ENCODE measurements at places on chromosomes 16 and 17.

DNA sequence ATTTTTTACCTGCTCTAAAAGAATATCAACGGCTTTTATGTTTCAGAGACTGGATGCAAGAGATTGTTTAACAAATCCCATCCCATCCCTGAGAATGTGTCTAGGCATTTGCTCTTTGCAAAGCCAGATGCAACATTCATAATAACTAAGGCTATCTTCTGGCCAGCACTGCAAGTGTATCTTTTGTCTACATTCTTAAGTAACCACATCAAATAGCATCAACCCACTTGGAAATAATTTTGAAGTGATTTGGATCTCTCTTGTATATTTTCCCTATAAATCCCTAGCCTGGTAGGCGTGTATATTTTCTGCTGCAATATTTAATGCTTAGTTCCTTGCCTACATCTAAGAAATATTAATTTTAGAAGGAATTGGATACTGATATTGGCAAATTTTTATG lies 64.3 kb downstream of the PIGL start:
- DNase-seq, result no peak

DNA sequence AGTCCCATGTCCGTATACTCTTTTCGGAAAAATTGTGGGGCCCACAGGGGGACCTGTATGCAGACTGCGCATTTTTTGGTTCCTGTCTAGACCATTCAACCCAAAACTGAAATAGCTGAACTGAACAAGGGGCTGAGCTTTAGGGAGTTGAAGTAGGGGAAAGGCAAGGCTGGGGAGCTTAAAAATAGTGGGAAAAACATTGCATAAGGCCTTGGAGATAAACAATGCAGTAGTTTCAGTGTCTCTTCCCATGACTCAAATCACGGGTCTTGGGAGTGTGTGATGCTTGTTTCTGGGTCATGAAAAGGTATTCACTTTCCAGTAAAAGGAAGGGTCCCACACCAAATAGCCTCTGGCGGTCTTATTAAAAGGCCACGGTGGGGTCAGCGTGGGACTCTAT lies 402.8 kb upstream of the SALL1 start:
- DNase-seq, result no peak

DNA sequence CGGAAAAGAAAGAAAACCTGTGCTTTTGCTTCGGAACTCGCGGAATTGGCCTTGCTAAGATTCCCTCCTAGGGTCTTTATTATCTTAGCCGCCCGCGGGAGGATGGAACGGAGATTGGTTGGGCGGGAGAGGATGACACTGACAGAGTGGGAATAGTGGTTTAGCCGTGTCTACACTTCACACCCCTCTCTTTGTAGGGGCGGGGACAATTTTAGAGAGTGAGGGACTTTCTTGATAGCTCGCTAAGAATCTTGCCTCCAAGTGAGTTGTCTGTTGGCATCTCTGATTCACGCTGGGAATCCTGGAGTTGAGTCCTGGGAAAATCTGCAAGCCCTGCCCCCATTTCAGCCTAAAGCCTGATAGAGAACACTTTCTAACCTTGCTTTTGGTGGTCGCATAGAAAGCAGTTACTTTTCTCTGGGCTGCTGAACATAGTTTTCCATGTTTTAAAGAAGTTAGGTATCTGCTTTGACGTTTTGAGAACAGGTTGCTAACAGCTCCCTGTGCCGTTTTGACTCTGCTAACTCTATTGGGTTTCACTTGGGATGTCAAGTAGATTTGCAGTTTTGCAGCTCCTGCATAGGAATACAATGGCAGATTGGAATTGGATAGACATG lies 697 bp downstream of the NOL11 start:
- peak; percentile 40 for DNase-seq

- no peak for DNase-seq
Measured at GRCh38 chr17:40307740-40308239, 1.2 kb upstream of the RARA start.

GRCh38 chr16:86956437-86956836 lies 360.8 kb downstream of the C16orf95 start:
- DNase-seq, result no peak

DNA sequence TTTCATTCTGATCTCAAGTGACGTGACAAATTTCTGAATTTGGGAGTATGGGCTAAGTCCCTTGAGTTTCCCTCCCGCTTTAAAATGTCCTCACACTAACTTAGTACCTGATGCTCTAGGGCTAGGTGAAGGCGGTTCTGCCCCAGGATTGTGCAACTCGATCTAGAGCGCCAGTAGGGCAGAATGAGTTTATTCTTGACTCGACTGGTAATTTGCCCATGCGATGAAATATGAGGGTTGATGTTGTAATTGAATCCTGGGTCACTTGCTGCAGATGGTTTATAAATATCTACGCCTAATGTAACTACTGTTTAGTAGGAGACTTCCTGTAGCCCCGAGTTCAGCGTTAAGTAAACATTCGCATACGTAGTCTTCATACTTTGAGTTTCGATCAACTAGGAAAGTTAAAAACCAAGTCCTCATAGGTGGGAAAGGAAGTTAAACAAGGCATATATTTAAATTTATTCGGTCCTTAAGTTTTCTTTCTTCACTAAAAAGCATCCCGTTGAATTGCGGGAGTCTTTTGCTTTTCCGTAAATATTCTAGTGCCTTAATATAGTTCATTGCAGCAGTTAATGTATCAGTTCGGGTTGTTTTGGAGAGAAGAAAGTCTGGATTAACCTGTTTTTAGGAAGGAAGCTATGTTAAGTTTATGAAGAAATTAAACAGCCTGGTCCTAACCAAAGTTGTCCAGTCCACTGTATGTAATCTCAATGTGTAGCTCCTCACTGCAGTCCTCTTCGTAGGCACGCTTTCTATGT lies 1.6 kb downstream of the CTCF start:
- no peak for DNase-seq

DNA sequence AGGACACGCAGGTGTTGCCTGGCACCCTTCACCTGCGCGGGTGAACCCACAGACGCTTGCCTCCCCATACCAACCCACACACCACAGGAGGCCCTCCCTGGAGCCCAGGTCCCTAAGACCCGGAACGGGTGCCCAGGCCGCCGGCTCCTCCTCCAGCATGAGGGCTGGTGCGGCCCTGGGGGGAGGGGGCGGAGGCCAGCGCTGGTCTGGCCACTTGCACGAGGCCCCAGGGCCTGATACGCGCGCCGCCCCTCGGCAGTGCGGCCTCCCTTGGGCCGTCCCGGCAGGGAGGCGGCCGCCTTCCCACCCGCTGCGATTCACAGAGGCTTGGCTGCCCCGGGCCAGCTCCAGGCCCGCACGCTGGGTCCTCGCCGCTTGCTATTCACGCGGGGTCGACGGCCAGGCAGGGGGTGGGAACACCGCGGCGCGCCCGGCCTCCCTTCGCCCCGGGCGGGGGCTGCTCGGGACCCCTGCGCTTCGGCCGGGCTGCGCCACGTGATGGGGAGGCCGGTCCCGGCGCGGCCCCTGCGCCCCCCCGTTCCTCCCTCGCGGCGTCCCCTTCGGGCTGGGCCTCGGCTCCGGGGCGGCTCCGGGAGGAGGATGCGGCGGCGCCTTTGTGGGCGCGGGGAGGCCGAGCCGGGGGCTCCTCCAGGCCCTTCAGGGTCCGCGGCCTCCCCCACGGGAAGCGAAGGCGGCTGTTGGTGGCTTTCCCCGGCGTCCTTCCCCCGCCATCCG lies 685 bp downstream of the FASN start:
- DNase-seq, result no peak

DNA sequence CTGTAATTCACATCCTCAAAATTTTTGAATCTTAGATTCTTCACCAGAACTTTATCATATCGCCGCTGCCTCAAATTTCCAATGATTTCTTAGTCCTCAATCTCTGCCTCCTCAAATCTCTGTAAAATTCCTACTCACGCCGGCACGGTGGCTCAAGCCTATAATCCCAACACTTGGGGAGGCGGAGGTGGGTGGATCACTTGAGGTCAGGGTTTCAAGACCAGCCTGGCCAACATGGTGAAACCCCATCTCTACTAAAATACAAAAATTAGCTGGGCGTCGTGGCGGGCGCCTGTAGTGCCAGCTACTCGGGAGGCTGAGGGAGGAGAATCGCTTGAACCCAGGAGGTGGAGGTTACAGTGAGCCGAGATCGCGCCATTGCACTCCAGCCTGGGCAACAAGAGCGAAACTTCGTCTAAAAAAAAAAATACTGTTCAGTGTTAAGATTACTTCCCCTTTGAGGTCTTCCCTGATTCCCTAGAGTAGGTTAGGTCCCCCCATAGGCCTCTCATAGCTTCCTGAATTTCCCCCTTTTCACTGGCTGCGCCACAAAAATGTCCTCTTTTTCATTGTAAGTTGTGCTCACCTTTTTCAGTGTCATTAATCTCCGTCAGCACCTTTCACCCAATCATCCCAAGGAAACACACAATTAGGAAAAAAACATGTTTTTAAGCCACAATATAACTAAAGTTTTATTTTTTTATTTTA lies 919 bp upstream of the CBX1 start:
- DNase-seq, result no peak

DNA sequence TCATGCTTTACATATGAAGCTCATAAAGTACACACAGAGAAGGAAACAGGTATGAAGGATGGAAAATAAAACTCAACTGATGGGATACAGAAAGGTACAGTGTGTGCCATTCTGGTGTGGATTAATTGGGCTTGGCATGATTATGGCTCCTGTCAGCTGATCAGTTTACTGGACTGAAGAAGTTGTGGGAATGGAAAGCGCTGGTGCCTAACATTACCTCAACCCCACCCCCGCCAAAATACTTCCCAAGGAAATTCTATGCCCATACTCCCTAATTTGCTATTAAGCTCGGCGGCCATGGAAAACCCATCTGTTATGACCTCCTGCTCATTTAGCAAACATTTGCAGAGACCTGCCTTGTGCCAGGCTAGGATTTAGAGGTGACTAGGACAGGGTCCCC lies 16.6 kb upstream of the PMFBP1 start:
- no peak for DNase-seq

- no peak for DNase-seq
Measured at GRCh38 chr17:12790249-12791106, 1.2 kb downstream of the ARHGAP44 start.
